ENCODE measurements at places on chromosomes 3 and 15.

- DNase-seq: no peak
These were observed 207.0 kb upstream of the NSMCE3 start for GRCh38 chr15:29476503-29477080.

DNA sequence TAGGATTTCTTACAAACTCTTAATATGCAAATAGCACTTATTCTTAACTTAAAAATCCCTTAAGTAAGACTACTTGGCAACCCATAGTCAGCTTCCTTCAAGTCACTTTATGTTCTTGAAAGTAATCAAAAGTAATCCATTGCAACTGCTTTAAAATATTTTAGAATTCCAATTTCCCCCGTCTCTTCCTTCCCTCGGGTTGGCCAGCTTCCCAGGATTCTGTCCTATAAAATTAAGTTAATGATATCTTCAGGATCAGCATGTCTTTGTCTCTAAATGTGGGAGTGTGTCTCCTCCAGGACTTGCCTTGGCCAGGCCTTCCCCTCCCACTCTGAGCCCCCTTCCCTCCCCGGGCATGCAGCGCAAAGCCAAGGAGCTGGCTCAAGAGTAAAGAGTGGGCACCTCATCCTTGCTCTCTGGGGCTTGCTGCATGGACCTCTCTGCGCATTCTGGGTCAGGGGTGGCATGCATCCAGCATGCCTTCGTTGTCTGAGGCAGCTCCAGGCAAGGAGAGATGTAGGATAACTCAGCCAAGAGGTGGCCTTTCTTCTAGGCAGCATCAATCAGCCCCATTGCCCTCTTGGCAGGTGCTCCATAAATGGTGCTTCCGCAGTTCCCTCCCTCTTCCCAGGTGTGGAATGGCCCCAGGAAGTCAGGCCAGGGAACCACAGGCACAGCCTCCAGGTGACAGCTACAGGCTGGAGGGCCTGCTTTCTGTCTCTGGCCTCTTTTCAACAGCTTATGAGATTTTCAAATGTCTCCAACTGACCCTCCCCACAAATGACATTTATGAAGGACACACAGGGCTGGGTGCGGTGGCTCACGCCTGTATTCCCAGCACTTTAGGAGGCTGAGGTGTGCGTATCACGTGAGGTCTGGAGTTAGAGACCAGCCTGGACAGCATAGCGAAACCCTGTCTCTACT is 108.7 kb upstream of the ALDH1A3 start:
- DNase-seq: no peak

DNA sequence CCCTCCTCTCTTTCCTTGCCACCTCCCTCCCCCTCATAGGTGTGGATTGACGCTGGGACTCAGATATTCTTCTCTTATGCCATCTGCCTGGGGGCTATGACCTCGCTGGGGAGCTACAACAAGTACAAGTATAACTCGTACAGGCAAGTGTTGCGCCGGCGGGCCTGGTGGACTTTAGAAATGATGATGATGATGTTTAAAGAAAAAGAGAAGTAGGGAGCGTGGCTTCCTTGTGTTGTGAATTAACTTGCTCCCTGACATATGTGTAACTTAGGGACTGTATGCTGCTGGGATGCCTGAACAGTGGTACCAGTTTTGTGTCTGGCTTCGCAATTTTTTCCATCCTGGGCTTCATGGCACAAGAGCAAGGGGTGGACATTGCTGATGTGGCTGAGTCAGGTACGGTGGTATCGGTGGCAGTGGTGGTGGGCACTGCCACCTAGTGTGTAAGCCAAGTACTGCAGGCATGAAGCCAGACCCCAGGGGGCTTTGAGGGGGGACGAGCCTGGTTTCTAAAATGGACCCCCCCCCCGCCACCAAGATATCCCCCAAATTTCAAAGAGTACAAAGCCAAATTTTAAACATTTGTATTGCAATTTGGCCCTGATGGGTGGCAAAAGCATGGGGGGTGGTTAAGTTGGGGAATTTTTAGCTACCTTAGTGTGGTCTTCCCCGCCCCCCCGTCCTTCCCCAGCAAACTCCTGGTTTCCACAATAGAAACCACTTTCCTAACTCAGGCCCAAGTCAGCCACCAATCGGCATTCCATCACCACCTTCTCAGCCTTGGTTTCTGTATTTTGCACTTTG is 65.6 kb downstream of the SLC6A6 start:
- peak; percentile 10 for DNase-seq

- no peak for DNase-seq
These were observed 8.7 kb downstream of the ATP8B4 start for GRCh38 chr15:50110285-50110684.

DNA sequence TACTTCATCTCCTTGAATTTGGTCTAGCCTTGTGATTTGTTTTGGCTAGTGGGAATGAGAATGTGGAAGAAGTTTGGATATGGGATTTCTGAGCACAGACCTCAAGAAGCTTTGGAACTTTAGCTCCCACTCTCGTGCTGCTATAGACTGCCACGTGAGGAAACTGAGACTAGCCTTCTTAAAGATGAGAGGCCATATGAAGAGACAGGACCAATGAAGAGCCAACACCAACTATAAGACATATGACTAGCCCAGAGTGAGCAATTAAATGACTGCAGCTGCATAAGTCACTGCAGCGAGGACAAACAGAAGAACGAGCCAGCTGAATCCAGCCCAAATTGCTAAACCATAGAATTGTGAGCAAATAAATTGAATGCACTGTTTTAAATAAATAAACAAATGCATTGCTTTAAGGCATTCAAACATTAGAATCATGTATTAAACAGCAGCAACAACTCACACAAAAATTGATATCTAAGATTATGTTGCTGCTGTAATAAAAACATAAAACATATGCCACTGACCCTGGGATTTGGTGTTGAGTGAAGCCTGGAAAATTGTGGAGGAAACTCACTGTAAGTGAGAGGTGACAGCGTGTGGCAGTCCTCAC is 15.7 kb upstream of the CNTN4 start:
- no peak for DNase-seq

DNA sequence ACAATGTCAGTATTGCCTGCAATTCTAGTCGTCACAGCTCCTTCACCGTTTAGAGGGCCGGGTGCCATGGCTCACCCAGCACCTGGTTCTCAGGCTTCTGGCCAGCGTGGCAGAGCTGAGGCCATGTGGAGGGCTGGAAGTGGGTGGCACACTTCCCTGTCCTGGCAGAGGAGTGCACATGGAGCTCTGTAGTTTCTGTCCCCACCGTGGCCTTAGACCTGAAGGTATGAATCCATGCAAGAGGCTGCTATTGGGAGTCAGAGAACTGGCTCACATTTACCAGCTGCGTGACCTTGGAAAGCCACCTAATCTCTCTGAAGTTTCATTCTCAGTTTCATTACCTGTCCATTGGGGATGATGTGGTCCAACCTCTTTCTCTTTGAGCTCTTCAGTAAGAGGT is 22.2 kb downstream of the EPHB1 start:
- DNase-seq: no peak
